A172 (cell line): ENCODE measurements at places on chromosomes 1 and 21. TPM values are rescaled to one million over a fixed set of nuclear protein-coding genes. Genes with fewer than 3 reads are reported as not detected.

DNA sequence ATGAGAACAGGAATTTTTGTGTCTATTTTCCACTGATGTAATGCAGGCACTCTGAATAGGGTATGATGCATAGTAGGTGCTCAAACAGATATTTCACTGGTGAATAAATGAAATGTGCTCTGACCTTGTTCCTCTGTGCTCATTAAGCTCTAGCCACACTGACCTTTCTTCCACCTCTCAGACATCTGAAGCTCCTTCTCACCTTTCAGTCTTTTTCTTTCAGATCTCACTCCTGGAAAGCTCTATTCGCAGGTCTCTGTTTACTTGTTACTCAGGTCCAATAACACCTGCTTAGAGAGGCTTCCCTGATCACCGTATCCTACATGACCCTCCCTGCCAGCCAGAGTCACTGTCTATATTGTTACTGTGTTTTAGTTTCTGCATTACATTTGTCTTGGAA is 59.2 kb upstream of the IVNS1ABP start:
- DNase-seq: no peak

GRCh38 chr1:201602413-201603265 is 63.7 kb downstream of the NAV1 start:
- peak; percentile 99 for DNase-seq

- DNase-seq: peak; percentile 38
These were observed 401 bp downstream of the ITLN1 start for GRCh38 chr1:160884579-160884978.

DNA sequence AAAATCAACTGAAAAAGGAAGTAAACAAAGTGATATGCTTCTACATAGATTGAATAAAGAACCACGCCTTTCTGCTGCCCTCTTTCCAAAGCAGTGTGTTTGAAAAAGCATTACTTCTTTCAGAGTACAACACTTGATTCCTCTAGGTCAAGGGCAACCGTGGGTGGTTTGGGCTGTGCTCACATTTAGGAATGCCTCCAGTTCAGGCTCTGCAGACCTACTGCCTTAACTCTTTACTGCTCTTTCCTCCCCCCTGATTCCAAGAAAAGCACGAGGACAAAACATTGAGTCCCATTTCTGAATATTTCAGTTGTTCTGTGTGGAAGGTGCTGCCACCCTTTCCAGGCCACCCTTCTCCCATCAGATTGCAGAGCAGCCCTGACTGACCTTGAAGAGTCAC is 45.2 kb downstream of the ADAMTS1 start:
- no peak for DNase-seq

DNA sequence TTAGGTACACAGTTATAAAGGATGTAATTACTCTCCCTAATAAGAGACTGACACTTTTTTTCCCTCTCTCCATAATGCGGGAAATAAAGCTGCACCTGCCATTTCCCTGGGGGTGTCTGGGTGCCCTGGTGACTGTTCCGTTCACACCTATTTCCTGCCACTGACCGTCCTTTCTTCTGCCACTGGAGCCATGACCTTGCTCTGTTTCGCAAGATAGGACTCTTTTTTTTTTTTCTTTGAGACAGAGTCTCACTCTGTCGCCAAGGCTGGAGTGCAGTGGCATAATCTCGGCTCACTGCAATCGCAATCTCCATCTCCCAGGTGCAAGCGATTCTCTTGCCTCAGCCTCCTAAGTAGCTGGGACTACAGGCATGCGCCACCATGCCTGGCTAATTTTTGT is 66.1 kb upstream of the SERBP1 start:
- no peak for DNase-seq

GRCh38 chr1:55073187-55073916 is 34.0 kb downstream of the PCSK9 start:
- DNase-seq: no peak

GRCh38 chr1:235702412-235702811 is 52.8 kb upstream of the GNG4 start:
- DNase-seq: no peak

GRCh38 chr21:43645136-43645891 is 14.0 kb downstream of the HSF2BP start:
- DNase-seq: peak; percentile 95

DNA sequence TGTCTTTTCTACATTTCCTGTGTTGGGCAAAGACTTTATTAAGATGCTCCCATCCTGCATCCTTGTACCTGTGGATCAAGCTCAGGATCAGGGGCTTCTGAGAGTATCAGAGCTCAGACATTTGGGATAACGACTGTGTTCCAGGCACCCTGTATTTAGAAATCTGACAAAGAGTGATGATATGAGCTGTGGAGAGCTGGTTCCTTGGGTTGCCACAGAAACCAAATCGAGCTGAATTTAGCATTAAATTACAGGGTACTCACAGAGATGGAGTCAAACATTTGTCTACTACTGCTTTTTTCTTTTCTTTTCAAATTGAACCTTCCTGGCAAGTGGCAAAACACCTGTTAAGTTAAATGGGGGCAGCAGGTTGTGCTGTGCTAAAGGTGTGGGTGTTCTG is 110.6 kb downstream of the XCL2 start:
- DNase-seq: no peak

DNA sequence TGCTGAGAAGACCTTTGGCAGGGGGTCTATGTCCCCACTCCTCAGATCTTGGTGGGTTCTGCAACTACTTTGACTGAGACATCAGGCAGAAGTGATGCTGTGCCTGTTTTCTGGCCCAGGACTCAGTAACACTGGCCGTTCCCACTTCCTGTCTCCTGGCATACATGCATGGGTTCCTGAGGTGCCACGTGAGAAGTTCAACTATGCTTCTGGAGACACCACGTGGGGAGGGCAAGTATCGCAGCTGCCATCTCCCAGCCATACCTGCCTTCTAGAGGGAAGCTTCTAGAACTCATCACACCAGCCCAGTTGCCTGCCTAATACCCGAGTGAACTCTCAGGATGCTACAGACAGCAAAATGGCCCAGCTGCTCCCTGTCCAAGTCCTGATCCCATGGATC is 65.8 kb downstream of the TRABD2B start:
- DNase-seq: no peak

DNA sequence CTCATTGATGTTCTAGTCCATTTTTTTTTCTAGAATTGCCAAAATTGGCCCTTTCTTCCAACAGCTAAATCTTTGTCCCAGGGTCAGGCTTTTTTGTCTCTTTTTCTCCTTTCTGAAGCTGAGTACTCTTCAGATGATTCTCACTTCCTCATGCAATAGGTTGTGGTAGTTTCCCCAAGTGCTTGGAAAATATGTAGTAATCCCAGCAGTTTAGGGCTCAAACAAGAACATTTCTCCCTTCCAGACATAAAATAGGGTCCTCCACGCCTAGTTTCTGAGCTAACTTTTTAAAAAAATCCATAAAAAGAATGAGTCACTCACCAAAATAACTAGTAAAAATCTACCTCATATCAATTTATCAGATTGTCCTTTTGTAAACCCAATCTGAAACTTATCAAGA is 10.0 kb upstream of the MCOLN3 start:
- DNase-seq: no peak

GRCh38 chr1:242854466-242854865 is 330.0 kb upstream of the PLD5 start:
- no peak for DNase-seq

DNA sequence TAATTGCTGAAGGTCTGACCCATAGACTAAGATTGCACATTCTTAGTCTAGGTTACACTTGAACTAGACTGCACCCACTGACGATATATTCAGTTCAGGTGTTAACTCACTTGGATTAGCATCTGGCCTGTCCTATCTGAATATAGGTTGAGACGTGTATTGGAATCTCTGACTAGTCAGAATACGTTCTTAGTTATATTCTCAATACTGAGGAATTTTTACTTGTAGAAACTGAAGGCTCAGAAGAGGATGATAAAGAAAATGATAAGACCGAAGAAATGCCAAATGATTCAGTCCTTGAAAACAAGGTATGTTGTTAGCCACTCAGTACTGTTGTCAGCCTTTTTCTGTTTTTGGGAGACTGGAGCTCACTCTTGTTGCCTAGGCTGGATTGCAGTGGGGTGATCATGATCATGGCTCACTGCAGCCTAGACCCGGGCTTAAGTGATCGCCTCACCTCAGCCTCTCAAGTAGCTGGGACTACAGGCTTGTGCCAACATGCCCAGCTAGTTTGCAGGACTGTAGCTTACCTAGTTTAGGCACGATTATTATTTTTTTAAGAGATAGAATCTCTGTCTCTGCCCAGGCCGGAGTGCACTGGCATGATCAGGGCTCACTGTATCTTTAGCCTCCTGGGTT is 10.8 kb downstream of the CCDC17 start:
- no peak for DNase-seq

GRCh38 chr1:155678027-155678426 is 10.5 kb downstream of the YY1AP1 start:
- DNase-seq: no peak

DNA sequence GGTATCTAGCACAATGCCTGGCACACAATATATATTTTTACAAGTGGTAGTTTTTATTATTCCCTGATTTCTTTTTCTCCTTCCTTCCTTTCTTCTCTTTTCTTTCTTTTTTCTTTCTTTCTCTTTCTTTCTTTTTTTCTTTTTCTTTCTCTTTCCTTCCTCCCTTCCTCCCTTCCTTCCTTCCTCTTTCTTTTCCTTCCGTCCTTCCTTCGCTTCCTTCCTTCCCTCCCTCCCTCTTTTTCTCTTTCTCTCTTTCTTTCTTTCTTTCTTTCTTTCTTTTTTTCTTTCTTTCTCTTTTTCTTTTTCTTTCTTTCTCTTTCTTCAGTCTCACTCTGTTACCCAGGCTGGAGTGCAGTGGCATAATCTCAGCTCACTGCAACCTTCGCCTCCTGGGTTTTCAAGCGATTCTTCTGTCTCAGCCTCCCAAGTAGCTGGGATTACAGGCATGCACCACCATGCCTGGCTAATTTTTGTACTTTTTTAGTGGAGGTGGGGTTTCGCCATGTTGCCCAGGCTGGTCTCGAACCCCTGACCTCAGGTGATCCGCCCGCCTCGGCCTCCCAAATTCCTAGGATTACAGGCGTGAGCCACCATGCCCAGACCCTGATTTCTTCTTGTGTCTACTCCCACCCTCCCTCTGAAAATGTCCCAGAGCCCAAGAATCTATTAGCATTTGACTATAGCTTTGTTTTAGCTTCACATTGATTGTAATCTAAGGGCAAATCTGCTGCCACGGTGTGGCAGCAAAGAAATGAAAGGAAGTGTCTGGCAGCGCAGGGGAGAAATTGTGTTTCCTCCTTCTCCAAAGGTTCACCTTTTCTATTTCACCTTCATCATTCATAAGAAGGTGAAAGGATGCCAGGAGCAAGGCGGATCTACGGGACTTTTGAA is 19.9 kb upstream of the ABCB10 start:
- DNase-seq: no peak

DNA sequence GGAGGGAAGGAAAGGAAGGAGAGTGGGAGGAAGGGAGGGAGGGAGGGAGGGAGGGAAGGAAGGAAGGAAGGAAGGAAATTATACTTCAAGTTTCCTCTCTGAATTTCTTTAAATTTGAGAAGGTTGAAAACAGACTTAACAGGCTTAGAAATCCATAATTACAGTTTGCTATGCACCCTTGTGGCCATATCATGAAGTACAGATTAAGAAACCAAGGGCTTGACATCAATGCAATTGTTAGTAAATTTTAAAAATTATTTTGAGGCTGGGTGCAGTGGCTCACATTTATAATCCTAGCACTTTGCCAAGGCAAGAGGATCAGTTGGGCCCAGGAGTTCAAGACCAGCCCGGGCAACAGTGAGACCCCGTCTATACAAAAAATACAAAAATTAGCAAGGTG is 14.4 kb downstream of the ANP32E start:
- DNase-seq: peak; percentile 22

DNA sequence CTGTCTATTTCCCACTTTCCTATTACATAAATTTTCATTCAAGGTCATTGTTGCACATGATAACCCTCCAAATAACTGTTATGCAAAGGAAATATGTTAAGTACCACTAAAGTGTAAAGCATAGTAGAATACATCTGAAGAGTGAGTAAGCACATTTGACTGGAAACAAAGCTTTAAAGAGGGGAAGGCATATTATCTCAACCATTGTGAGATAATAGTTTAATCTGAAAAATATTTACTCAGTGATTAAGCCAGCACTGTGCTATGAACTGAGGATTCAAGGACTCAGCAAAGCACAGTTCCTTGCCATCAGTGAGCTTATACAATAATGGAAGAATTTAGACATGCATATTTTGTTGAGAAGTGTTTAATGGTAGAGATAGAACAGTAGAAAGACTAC is 127.4 kb downstream of the HMCN1 start:
- DNase-seq: peak; percentile 27

Gene AMY1A
- total RNA-seq: not detected in 2 replicates

Gene TOR1AIP1
- 53.3 and 57.7 TPM in 2 replicates for total RNA-seq

Gene RNF186
- not detected in 2 replicates for total RNA-seq

Gene RXFP4
- total RNA-seq: not detected in 2 replicates

Gene CFAP74
- total RNA-seq: not detected in 2 replicates

Gene PTCH2
- not detected in 2 replicates for total RNA-seq
